H4 (cell line): ENCODE measurements at places on chromosomes 2 and 18. TPM values are rescaled to one million over a fixed set of nuclear protein-coding genes. Genes with fewer than 3 reads are reported as not detected.

Gene IER3IP1
- total RNA-seq, result 51.6 and 51.9 TPM in 2 replicates

Gene PSTPIP2
- total RNA-seq, result 0.08 TPM in 1 of 2 replicates, not detected in the other

Gene MYCN
- 0.66 TPM in 1 of 2 replicates, not detected in the other for total RNA-seq

Gene RUFY4
- total RNA-seq, result not detected in 2 replicates

Gene OXER1
- total RNA-seq, result not detected in 2 replicates

Gene UCN
- total RNA-seq, result 0.53 TPM in 1 of 2 replicates, not detected in the other

Gene TTN
- total RNA-seq, result not detected in 2 replicates

Gene SIGLEC15
- total RNA-seq, result 3.4 and 3.5 TPM in 2 replicates

Gene IL1RL1
- not detected in 2 replicates for total RNA-seq

Gene GALNT3
- 0.23 TPM in 1 of 2 replicates, not detected in the other for total RNA-seq

Gene ANKRD30BL
- total RNA-seq, result not detected in 2 replicates

Gene AQP12B
- not detected in 2 replicates for total RNA-seq

Gene LRRTM4
- 0.90 and 1.1 TPM in 2 replicates for total RNA-seq

Gene PDE1A
- total RNA-seq, result 0.51 and 1.2 TPM in 2 replicates

Gene FOXI3
- total RNA-seq, result not detected in 2 replicates

Gene NETO1
- total RNA-seq, result not detected in 2 replicates

Gene CYP27C1
- total RNA-seq, result 0.08 and 0.75 TPM in 2 replicates

Gene UGT1A3
- total RNA-seq, result not detected in 2 replicates

Gene LHCGR
- not detected in 2 replicates for total RNA-seq

Gene CYRIA
- 0.33 and 0.53 TPM in 2 replicates for total RNA-seq

Gene VWC2L
- total RNA-seq, result not detected in 2 replicates

Gene ASB1
- total RNA-seq, result 27.1 and 33.0 TPM in 2 replicates

Gene HAAO
- total RNA-seq, result not detected in 2 replicates

Gene LAMA3
- total RNA-seq, result 1.6 and 2.8 TPM in 2 replicates

Gene MC5R
- 0.10 TPM in 1 of 2 replicates, not detected in the other for total RNA-seq

Gene SCN1A
- total RNA-seq, result 0.04 TPM in 1 of 2 replicates, not detected in the other

Gene IKZF2
- 0.68 and 1.7 TPM in 2 replicates for total RNA-seq

Gene ALLC
- not detected in 2 replicates for total RNA-seq

Gene MERTK
- 0.25 and 0.62 TPM in 2 replicates for total RNA-seq

Gene CAPN14
- 0.14 TPM in 1 of 2 replicates, not detected in the other for total RNA-seq

Gene L3MBTL4
- total RNA-seq, result 2.2 and 2.4 TPM in 2 replicates

Gene FSHR
- total RNA-seq, result 0.29 TPM in 1 of 2 replicates, not detected in the other

Gene HSBP1L1
- total RNA-seq, result 16.9 and 26.2 TPM in 2 replicates

Gene PRKCE
- 22.4 and 30.9 TPM in 2 replicates for total RNA-seq

Gene DPP10
- total RNA-seq, result 0.04 and 0.64 TPM in 2 replicates

Gene B3GNT7
- total RNA-seq, result 0.06 TPM in 1 of 2 replicates, not detected in the other

Gene WNT6
- 0.21 and 2.1 TPM in 2 replicates for total RNA-seq

Gene TRABD2A
- total RNA-seq, result 7.2 and 12.0 TPM in 2 replicates

Gene CAVIN2
- total RNA-seq, result 1.4 and 1.9 TPM in 2 replicates

Gene PGAP1
- total RNA-seq, result 1.4 and 1.6 TPM in 2 replicates

Gene IL1B
- total RNA-seq, result not detected in 2 replicates

Gene FTCDNL1
- 2.3 and 5.9 TPM in 2 replicates for total RNA-seq

Gene INHBB
- total RNA-seq, result 0.31 and 0.66 TPM in 2 replicates

Gene TEKT4
- not detected in 2 replicates for total RNA-seq

Gene SERPINB4
- not detected in 2 replicates for total RNA-seq

Gene KLHL41
- total RNA-seq, result 0.23 TPM in 1 of 2 replicates, not detected in the other

Gene PROKR1
- not detected in 2 replicates for total RNA-seq

Gene CFC1
- total RNA-seq, result 0.39 TPM in 1 of 2 replicates, not detected in the other
